ENCODE measurements at places on chromosomes 11 and 22. TPM values are rescaled to one million over a fixed set of nuclear protein-coding genes. Genes with fewer than 3 reads are reported as not detected.

Gene RASD2
- 1.0 TPM for total RNA-seq

Gene MS4A1
- 0.93 TPM for total RNA-seq

Gene CARNS1
- total RNA-seq = 5.1 TPM

Gene SNAP29
- 12.3 TPM for total RNA-seq

Gene ZDHHC13
- total RNA-seq = 31.4 TPM

Gene DUSP18
- total RNA-seq = 16.6 TPM

Gene SCUBE1
- total RNA-seq = 17.4 TPM

Gene LRRC74B
- not detected for total RNA-seq

Gene CSKMT
- total RNA-seq = 4.7 TPM

Gene TUBA8
- total RNA-seq = 4.9 TPM

Gene VPREB3
- not detected for total RNA-seq

Gene GGT5
- total RNA-seq = 13.2 TPM

Gene BEST1
- 66.5 TPM for total RNA-seq

Gene ARFGAP2
- total RNA-seq = 230 TPM

Gene ART5
- 0.88 TPM for total RNA-seq

Gene RAB36
- 8.3 TPM for total RNA-seq

Gene AMBRA1
- total RNA-seq = 52.5 TPM

Gene P2RY6
- 0.44 TPM for total RNA-seq

Gene NXPE2
- total RNA-seq = 0.33 TPM

Gene P2RY2
- 3.8 TPM for total RNA-seq

Gene VPREB1
- total RNA-seq = 0.66 TPM

Gene TNNT3
- 154 TPM for total RNA-seq

All from camera-type eye (tissue), 1 donor.